ENCODE measurements at places on chromosomes 12 and 14.

DNA sequence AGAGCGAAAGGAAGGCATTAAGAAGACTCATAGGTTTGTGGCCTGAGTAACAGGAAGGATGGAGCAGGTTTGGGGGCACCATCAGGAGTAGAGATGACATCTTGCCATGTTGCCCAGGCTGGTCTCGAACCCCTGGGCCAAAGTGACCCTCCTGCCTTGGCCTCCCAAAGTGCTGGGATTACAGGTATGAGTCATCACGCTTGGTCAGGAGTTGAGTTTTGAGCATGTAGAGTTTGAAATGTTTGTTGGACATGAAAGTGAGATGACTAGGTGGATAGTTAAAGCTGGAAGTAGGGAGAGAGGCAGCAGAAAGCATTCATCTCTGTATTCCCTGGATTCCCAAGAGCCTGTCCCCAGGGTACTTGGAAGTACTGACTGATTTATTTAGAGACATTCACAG, 112.6 kb downstream of the ERC1 start:
- DNase-seq = no peak

DNA sequence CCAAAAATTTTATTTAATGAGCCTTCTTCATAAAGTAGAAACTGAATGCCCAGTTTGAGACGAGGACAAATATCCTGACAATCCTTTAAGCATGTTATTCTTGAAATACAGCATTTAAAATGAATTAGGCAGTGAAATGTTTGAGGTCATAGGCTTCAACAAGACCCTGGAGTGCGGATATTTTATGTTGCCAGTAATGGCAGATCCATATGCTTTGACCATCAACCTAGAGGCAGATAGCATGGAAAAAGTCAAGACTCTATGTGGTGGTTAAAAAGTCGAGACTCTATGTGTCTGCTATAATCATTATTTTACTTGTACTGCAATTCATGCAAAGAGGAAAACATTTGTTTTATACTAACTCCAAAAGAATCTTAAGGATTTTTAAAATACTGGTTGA, 2.0 kb upstream of the MAP4K5 start:
- DNase-seq = no peak

GRCh38 chr12:45431126-45431525, 215.2 kb downstream of the ANO6 start:
- no peak for DNase-seq

DNA sequence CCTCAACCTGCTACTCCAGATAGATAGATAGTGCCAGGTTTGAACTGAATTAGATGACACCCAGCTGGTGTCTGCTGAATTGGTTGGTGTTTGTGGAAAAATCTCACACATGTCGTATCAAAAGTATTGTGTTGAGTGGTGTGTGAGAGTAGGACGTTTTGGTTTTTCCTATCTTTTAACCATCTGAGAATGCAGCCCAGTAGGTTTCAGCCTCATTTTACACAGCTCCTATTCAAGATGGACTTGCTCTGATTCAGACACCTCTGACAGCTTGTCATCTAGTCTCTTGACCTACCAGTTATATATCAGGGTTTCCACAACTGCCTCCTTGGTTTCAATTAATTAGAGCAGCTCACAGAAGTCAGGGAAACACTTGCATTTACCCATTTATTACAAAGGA, 254.4 kb downstream of the KTN1 start:
- no peak for DNase-seq

- DNase-seq = no peak
Measured at GRCh38 chr12:106953352-106954250, 2.1 kb upstream of the TMEM263 start.

GRCh38 chr12:97813301-97813700, 350.7 kb downstream of the RMST start:
- DNase-seq = no peak

DNA sequence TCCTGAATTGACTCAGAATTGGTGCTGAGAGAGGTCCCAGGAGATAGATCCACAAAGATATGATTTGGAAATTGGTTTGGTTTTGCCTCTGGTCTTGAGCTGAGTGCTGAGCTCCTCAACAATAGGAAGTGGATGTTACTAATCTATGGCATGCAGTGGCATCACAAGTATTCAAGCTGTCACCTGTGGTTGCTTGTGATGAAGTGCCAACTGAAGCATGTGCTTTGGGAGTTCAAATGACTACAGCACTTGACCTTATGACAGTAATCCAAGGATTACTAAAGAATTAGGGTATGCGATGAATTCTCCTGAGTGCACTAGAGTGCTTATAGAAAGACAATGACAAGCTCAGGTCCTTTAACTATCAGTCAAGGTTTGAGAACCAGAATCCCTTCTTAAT, 406.2 kb downstream of the NOVA1 start:
- no peak for DNase-seq

DNA sequence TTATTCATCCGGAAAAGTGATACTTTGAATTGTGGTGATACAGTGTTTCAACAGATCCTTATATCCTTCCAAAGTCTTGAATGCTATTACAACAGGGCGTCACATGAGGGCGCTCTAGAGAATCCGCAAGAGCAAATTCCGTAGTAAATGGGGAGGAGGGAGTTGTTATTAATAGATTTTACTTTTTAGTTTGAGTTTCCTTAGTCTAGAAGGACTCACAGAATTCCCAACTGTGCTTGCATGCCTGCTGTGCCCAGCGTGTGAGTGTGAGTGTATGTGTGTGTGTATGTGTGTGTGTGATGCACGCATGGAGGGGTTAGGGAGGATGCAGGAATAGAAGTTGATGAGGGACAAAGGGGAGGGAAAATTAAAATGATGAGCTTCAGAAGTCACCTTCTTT, 375.3 kb downstream of the C12orf75 start:
- no peak for DNase-seq
